ENCODE measurements at places on chromosomes 1 and 21. TPM values are rescaled to one million over a fixed set of nuclear protein-coding genes. Genes with fewer than 3 reads are reported as not detected.
A peak's percentile ranks its signal among the peaks of the same experiment; 100 is the strongest.

DNA sequence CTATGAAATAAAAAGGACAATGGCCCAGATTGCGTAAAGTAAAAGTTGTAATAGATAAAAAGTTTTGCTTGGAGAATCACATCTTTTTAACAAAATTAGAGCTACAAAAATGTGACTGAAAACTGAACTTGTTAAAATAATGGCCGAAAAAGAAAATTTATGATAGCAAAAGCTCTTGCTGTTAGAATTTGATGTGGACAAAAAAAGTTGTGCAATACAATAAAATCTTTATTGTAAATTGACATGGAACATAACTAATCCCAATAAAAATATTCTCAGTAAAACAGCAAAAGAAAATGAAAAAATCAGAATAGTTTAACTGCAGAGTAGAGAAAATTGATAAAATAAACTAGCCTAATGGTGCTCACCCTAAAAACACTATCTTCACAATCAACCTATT is 11.4 kb upstream of the CAMSAP2 start:
- DNase-seq, result no peak

GRCh38 chr1:244779410-244779809 is 56.0 kb upstream of the COX20 start:
- DNase-seq, result no peak

Gene TLR5
- polyA plus RNA-seq, result 5.8 TPM

GRCh38 chr1:90722874-90723589 is 5.9 kb upstream of the BARHL2 start:
- DNase-seq, result no peak

DNA sequence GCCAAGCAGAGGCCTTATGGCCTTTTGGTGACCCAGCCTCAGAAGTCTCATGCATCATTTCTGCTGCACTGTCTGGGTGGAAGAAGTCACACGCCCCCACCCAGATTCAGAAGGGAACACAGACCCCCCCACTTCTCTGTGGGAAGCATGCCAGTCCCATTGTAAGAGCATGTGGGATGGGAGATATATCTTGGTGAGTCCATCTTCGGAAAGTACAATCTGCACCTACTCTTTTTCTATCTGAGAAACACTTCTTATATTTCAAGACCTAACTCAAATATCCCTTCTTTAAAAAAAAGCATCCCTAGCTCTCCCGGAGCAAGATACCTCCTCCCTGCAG is 159.6 kb upstream of the FGGY start:
- no peak for DNase-seq

DNA sequence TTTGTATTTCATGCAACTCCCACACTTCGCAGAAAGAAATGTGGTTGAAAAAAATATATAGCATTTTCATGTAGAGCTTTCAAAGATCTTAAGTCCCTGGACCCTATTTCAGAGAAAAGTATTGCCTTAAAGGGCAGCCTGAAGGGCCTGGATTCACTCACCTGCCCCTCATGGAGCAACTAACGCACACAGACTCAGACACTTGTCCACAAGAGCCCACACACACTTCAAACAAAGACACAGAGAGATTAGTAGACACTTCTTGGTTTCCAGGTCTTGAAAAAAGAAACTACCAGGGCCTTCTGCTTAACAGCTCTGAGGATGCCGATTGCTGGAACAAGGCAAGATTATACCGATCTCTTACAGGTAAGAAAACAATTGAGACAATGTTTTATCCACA is 122.2 kb downstream of the ZBTB18 start:
- DNase-seq, result no peak

DNA sequence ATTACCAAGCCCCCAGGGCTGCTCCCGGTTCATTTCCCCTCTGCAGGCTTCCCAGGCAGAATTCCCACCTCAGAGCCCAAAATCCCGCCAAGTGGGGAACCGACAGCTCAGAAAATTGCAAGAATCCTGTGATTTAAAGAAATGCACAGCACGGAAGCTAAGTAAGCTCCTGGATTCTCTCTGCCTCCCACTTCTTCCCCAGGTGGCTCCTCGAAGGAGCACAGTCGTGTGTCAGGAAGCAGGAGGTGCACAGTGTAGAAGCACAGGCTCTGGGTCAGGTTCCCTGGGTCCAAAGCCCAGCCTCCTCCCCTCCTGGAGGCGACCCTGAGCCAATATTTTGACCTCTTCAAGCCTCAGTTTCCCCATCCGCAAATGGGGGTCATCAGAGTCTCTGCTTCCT is 74.7 kb downstream of the FBXO2 start:
- DNase-seq, result no peak

- DNase-seq, result peak; percentile 62
Observed at GRCh38 chr1:98048244-98048643, 127.4 kb upstream of the DPYD start.

Gene ZNF683
- polyA plus RNA-seq, result not detected

Gene PLA2G4A
- polyA plus RNA-seq, result 11.6 TPM

DNA sequence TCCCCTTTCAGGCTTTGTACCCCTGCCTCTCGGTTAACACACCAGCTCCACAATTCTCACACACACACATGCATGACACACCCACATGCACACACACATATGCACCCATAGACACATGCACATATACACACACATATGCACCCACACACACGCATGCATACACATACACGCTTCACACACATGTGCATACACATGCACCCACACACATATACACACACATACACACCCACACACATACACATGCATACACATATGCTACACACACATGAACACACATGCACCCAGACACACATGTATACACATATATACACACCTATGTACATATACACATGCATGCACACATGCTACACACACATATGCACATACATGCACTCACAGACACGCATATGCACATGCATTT is 61.7 kb upstream of the SLC25A33 start:
- DNase-seq, result no peak
